ENCODE measurements at places on chromosomes 11 and 22. TPM values are rescaled to one million over a fixed set of nuclear protein-coding genes. Genes with fewer than 3 reads are reported as not detected.

DNA sequence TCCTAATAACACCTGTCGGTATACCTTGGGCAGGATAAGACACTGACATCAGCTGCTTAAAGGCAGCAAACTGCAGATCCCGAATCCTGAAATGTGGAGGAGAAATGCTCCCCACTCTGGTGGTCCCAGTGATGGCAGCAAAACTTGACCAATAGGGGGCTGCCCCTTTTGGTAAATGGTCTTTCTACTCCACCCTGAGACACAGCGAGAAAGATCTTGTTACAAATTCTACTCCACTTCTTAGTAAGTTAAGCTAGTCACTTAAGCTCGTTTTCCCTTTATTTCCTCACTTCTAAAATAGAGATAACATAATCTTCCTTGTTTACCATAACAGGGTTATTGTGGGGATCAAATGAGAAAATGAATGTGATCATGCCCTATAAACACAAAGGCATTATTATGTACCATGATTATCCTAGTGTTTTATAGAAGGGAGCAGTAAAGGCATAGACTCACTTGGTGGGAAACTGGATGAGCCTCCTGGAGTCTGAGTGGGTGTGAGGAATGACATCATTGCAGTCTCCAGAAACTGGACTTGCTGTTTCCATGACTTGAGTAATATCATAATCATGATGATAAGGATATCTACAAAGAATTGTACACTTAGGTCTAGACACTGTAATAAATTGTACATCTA lies 50.9 kb downstream of the ENDOD1 start:
- no peaks in the 10 kb centered on the region for H3K36me3 ChIP-seq
- no peak for DNase-seq
- no peak overlapping the region for H3K4me3 ChIP-seq
- no peak overlapping the region for H3K27ac ChIP-seq

GPR83 gene
- 0.15 TPM for total RNA-seq

CRKL gene
- 78.2 TPM for total RNA-seq

GRCh38 chr11:124123622-124124021 lies 8.4 kb downstream of the VWA5A start:
- H3K36me3 ChIP-seq = peaks cover 39% of the 10 kb centered on the region
- peaks cover 4% of the 10 kb centered on the region for H3K4me1 ChIP-seq
- H3K4me3 ChIP-seq = no peak overlapping the region
- no peaks in the 10 kb centered on the region for H3K27me3 ChIP-seq
- no peak for DNase-seq
- H3K27ac ChIP-seq = no peak overlapping the region

GRCh38 chr11:86443415-86443814 lies 68.7 kb downstream of the CCDC81 start:
- DNase-seq = no peak
- peaks cover 23% of the 10 kb centered on the region for H3K36me3 ChIP-seq
- peaks cover 76% of the 10 kb centered on the region for H3K4me1 ChIP-seq

DNA sequence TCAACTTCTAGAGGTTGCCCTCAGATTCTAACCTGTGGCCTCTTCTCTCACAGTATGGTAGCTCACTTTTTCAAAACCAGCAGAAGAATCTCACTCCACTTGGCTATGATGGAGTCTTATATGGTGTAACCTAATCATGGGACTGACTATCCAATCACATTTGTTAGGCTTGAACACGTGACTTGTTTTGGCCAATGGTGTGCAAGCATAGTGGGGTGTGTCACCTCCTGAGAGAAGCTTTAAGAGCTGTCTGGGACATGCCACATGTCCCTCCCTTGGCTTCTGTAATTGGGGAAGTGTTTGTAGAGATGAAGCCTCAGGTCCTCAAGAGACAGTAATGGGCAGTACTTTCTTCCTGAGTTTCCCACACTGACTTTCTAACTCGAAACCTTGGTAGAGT lies 12.8 kb upstream of the SMIM38 start:
- H3K4me3 ChIP-seq = no peak overlapping the region
- peaks cover 10% of the 10 kb centered on the region for H3K4me1 ChIP-seq
- no peak overlapping the region for H3K27ac ChIP-seq
- DNase-seq = no peak
- peaks cover 4% of the 10 kb centered on the region for H3K27me3 ChIP-seq

DNA sequence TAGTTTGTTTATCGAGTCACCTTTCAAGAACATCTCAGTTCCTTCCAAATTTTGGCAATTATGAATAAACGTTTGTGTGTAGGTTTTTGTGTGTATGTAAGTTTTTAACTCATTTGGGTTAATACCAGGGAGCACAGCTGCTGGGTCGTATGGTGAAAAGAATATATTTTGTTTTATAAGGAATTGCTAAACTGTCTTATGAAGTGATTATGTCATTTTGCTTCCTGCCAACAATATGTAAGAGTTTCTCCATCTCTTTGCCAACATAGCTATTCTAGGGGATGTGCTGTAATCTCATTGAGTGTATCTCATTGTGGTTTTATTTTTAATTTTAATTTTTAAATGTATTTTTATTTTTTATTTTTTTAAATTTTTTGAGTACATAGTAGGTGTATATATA lies 27.3 kb downstream of the BCL2L13 start:
- H3K27ac ChIP-seq = no peak overlapping the region
- DNase-seq = no peak
- H3K27me3 ChIP-seq = no peaks in the 10 kb centered on the region
- no peak overlapping the region for H3K4me3 ChIP-seq

- H3K4me1 ChIP-seq = peaks cover 12% of the 10 kb centered on the region
- DNase-seq = no peak
- H3K36me3 ChIP-seq = no peaks in the 10 kb centered on the region
- no peak overlapping the region for H3K4me3 ChIP-seq
- H3K27ac ChIP-seq = no peak overlapping the region
These were observed 40.3 kb downstream of the GALNT18 start for GRCh38 chr11:11581481-11581880.

NXPE2 gene
- not detected for total RNA-seq

- H3K27me3 ChIP-seq = peaks cover 3% of the 10 kb centered on the region
- no peak overlapping the region for H3K4me3 ChIP-seq
- H3K27ac ChIP-seq = no peak overlapping the region
- DNase-seq = no peak
These were observed 91.2 kb downstream of the TEAD1 start for GRCh38 chr11:12765428-12765827.

DNA sequence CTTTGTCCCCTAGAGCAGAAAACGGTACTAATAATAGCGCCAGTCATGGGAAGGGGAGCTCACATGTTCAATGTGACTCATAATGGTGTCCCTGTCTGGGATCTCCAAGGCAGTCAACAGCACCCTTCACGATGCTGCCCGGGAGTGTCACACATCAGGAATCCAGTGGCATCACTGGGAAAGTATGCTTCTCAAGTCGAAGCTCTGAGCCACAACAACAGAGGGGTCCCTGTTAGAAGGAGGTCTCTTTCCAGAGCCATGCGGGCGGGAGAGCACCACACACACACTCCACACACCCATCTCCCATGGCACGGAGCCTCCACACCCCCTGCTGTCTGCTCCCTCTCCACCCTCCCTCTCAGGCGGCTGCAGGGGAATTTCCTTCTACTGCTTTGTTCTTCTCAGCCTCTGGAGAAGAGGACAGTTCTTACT lies 119.7 kb downstream of the ETS1 start:
- H3K27me3 ChIP-seq = no peaks in the 10 kb centered on the region
- H3K4me1 ChIP-seq = peaks cover 98% of the 10 kb centered on the region
- no peak for DNase-seq
- peaks cover 88% of the 10 kb centered on the region for H3K36me3 ChIP-seq
- H3K27ac ChIP-seq = peak overlapping the region; percentile 95

DNA sequence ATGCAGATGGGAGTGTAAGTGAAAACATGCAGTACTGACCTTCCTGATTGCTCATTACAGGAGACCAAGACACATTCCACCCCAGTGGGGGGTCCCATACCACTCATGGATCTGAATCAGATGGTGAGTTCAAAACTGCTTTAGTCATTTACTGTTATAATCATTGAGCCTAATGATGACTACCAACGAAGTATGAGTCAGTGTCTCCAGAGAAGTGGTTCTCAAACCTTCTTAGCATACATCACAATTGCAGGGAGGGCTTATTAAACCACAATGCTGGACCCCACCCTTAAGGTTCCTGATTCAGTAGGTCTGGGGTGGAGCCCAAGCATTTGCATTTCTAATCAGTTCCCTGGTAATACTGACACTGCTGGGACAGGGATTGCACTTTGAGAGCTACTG lies 75.8 kb downstream of the CD44 start:
- peaks cover 85% of the 10 kb centered on the region for H3K36me3 ChIP-seq
- no peak overlapping the region for H3K27ac ChIP-seq
- no peak overlapping the region for H3K4me3 ChIP-seq
- H3K4me1 ChIP-seq = peaks cover 49% of the 10 kb centered on the region
- H3K27me3 ChIP-seq = no peaks in the 10 kb centered on the region

GRCh38 chr22:29517215-29517908 lies 36.2 kb downstream of the THOC5 start:
- H3K36me3 ChIP-seq = peaks cover 36% of the 10 kb centered on the region
- DNase-seq = no peak

GRCh38 chr22:46659791-46660186 lies 39.6 kb downstream of the GRAMD4 start:
- peaks cover 22% of the 10 kb centered on the region for H3K4me1 ChIP-seq
- no peaks in the 10 kb centered on the region for H3K27me3 ChIP-seq
- H3K27ac ChIP-seq = peak overlapping the region; percentile 87
- DNase-seq = no peak
- H3K4me3 ChIP-seq = no peak overlapping the region

GRCh38 chr11:84496122-84496521 lies 1131.0 kb downstream of the DLG2 start:
- H3K27me3 ChIP-seq = no peaks in the 10 kb centered on the region
- no peaks in the 10 kb centered on the region for H3K4me1 ChIP-seq
- no peak overlapping the region for H3K27ac ChIP-seq
- DNase-seq = no peak
- H3K36me3 ChIP-seq = no peaks in the 10 kb centered on the region

DNA sequence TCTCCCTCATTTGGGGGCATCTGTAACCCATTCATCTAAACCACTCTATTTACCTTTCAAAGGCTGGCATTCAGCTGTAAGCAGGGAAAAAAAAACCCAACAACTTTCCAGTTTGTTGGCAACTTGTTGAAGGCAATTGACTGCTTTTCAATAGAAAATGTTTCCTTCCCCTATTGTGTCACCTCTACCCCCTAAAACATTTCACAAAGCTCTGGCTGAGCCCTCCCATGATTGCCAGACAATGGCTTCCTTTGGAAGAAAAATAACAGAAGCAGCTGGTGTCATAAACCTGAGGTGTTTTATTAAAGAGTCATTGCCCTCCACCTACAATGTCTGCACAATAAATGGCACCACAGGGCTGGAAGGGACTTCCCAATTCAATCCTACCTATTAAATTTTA lies 22.1 kb upstream of the PSMA1 start:
- no peak overlapping the region for H3K4me3 ChIP-seq
- H3K4me1 ChIP-seq = peaks cover 83% of the 10 kb centered on the region
- peaks cover 30% of the 10 kb centered on the region for H3K36me3 ChIP-seq
- no peak overlapping the region for H3K27ac ChIP-seq
- DNase-seq = no peak

GRCh38 chr11:46380340-46381047 lies 975 bp upstream of the MDK start:
- no peaks in the 10 kb centered on the region for H3K4me1 ChIP-seq
- H3K27me3 ChIP-seq = peaks cover 2% of the 10 kb centered on the region
- H3K36me3 ChIP-seq = peaks cover 25% of the 10 kb centered on the region
- peak overlapping the region; percentile 75 for H3K27ac ChIP-seq

- H3K36me3 ChIP-seq = no peaks in the 10 kb centered on the region
- no peaks in the 10 kb centered on the region for H3K4me1 ChIP-seq
- no peak for DNase-seq
- no peak overlapping the region for H3K4me3 ChIP-seq
These were observed 23.1 kb upstream of the SEPTIN5 start for GRCh38 chr22:19691007-19691720.

- peaks cover 35% of the 10 kb centered on the region for H3K27me3 ChIP-seq
- H3K27ac ChIP-seq = no peak overlapping the region
- DNase-seq = no peak
- no peaks in the 10 kb centered on the region for H3K36me3 ChIP-seq
- H3K4me3 ChIP-seq = no peak overlapping the region
These were observed 4.2 kb downstream of the SHANK2 start for GRCh38 chr11:71248251-71248570.

DNA sequence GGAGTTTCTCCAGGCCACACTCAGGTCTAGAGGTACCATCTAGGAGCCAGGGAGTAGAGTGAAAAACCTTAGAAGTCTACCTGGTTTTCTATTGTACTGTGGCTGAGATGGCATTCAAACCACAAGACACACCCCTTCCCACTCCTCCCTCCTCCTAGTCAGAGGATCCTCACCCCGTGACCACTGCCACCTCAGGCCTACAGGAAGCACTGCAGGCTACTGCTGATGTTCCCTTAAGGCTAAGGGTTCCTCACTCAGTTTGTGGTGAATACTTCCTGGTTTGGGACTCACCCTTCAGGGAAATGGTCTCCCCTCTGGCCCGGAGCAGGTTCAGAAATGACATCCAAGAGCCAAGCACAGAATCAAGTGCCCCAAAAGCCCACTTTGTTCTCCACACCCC lies 1293.9 kb downstream of the JRKL start:
- no peaks in the 10 kb centered on the region for H3K4me1 ChIP-seq
- no peak overlapping the region for H3K27ac ChIP-seq
- no peak for DNase-seq
- no peaks in the 10 kb centered on the region for H3K36me3 ChIP-seq

- DNase-seq = no peak
- H3K36me3 ChIP-seq = no peaks in the 10 kb centered on the region
- no peak overlapping the region for H3K27ac ChIP-seq
- no peaks in the 10 kb centered on the region for H3K4me1 ChIP-seq
- H3K4me3 ChIP-seq = no peak overlapping the region
These were observed 7.1 kb upstream of the MUC6 start for GRCh38 chr11:1043563-1044096.

DNA sequence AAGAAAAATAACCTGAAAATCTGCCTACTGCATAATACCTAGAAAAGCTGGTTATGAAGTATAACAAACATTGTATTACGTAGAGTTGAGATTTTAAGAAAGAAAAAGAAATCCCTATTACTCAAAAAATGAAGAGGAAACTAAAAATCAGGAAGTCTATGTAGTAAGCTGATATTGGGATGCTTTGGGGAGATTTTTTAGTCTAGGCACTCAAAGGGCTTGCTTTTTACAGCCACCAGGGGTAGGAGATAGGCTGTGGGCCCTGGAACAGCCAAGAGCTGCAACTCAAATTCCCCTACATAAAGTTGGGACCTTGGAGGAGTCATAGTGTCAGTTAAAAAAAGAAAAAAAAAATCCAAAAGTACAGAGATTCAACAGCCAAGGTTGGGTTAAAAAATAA lies 90.4 kb downstream of the RELT start:
- H3K4me3 ChIP-seq = no peak overlapping the region
- H3K27ac ChIP-seq = no peak overlapping the region
- DNase-seq = no peak
- peaks cover 3% of the 10 kb centered on the region for H3K36me3 ChIP-seq

DRD4 gene
- total RNA-seq = 0.34 TPM

GRAMD1B gene
- total RNA-seq = 155 TPM

APOA4 gene
- not detected for total RNA-seq

DNA sequence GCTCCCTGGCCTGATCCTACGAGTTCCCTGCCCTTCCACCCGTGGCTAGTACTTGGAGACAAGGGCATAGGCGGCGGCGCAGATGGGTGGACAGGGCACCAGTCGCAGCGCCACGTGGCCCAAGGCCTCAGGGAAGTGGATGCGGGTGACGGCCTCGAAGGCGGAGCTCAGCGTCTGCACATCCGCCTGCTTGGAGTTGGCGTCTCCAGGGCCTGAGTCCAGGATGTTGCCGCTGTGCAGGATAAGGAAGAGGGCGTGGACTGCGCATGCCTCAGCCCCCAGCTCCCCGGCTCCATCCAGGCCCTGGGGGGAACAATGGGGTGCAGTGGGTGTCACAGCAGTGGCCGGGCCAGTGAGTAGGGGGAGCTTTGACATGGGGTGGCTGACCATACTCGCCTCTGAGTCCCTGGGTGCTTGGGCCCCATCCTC lies 6.6 kb downstream of the PITPNM1 start:
- no peak overlapping the region for H3K4me3 ChIP-seq
- H3K36me3 ChIP-seq = peaks cover 39% of the 10 kb centered on the region
- no peak overlapping the region for H3K27ac ChIP-seq
- no peak for DNase-seq

HBG1 gene
- total RNA-seq = not detected

TRPM5 gene
- not detected for total RNA-seq
